ENCODE measurements at places on chromosomes 2 and 18.
A peak's percentile ranks its signal among the peaks of the same experiment; 100 is the strongest.

DNA sequence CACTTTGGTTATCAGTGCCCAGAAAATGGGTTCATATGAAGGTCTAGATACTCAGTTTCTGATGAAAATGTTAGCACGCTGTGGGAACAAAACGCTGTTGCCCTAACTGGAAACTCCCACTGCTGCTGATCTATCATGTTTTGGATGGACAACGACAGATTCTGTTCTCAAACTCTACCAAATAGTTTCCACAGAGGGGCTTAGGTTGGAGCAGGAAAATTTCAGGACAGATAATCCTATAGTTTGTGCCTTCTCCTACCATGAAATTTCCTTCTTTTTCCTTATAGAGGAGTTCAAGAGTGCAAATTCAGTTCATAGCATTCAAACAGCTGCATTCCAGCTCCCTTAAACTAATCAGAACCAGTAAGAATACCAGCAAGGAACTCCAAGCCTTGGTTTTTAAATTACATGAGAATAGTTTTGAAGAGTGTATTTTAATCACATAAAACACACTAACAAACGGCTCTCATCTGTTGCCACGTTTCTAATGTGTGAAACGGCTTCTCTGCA, 58.7 kb upstream of the RALBP1 start:
- DNase-seq: no peak

GRCh38 chr2:165436559-165436958, 32.9 kb upstream of the CSRNP3 start:
- no peak for DNase-seq

DNA sequence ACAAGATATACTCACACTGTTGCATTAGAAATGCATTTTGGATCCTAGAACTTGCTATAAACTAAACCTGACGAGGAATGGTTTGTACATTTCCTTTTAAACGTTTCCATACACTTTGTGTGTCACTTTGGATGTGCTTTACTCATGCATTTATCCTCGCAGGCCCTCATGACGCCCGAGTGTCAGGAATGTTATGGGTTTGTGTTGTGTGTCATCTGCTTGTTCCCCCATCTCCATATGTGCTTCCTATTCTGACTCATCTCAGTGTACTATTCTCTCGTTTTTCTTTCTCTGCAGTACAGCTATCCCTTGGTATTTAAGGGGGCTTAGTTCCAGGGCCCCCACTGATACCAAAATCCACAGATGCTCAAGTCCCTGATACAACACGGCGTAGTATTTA, 121.5 kb upstream of the RASGRP3 start:
- DNase-seq: peak; percentile 86

DNA sequence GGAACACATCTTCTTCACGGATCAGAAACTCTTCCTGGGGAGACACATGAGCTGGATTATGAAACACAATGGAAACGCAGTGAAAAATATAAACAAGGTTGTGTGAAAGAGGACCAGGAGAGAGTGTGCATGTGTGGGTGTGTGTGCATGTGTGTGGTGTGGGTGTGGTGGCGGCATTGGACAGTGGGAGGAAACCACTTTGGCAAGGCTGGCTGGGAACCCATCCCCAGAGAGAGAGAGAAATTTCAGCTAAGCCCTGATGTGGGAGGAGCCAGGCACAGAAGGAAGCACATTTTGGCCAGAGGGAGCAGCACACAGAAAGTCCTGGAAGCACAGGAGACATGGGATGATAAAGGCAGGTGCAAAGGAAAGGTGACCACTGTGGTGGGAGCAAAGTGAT, 147.6 kb upstream of the COPS8 start:
- no peak for DNase-seq

DNA sequence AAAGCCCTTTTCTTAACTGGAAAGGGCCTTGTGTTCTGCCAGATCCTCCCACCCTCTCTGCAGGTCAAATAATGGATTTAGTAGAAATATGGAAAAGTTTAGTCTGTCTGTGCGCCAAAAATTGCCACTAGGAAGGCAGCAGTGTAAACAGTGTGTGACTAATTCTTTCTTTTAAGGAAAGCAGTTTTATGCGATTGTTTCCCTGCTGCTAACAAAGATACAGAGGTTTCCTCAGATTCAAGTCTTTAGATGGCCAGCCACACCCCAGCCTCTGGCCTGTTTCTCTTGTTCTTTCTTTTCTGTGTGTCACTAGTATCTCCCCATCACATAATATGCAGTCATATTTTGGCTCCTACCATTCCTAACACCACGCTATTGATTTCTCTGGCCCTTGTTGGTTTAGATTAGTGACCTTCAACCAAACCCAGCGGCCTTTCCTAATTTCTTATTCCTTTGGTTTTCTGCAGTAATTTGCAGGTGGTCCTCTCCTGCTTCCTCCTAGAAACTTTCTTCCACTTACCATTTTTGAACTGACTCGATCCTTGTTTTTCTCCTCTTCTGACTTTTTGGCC, 157.4 kb downstream of the LTBP1 start:
- DNase-seq: peak; percentile 11

DNA sequence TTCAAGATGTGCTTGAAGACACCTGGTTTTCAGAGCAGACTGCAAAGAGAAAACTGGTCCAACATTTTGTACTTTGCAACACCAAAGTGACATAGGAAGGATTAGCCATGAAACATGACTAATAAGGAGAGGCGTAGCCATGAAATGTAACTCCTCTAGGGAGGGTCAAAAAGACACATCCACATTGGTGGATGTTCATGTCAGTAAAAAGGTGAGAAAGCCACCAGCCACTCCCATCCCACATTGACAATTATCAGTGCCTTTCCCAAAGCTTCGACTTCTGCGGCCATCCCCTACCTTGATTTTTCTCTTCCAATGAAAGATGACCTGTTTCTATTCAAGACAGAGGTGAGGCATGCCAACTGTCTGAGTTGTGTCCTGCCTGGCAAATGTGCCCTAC, 223.2 kb downstream of the ALK start:
- no peak for DNase-seq

GRCh38 chr2:226183550-226183949, 616.1 kb downstream of the IRS1 start:
- no peak for DNase-seq

GRCh38 chr18:3605486-3605952, 155.5 kb downstream of the TGIF1 start:
- DNase-seq: no peak

DNA sequence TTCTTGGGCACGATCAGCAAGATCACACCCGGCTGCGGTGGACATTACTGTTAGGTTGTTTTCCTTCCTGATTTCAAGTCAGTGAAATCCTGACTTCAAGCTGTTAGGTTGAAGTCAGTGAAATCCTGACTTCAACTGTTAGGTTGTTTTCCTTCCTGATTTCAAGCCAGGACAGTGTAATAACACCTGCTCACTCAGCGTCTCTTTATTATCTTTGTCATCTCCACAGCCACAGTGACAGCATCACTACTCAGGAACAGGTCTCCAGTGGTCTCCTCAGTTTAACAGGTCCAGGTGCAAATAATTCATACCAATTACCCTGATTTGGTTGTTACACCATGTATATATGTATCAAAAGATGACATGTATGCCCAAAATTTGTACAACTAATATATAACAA, 208.1 kb upstream of the REG3G start:
- DNase-seq: no peak

DNA sequence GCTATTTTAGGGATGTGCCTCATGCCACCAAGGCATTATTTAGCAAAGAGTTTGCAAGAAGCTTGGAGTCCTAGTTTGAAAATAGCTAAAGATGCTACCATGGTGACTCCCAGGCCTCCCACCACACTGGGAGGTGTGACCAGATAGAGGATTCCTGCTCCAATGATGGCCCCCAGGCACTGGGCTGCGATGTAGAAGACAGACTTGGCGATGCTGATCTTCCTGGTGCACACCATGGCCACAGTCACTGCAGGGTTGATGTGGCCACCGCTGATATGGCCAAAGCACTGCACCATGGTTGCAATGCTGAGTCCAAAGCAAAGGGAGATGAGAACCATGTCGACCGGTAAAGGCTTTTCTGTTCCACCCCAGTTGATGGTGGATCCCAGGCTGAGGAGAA, 3.4 kb downstream of the AQP4 start:
- DNase-seq: no peak

DNA sequence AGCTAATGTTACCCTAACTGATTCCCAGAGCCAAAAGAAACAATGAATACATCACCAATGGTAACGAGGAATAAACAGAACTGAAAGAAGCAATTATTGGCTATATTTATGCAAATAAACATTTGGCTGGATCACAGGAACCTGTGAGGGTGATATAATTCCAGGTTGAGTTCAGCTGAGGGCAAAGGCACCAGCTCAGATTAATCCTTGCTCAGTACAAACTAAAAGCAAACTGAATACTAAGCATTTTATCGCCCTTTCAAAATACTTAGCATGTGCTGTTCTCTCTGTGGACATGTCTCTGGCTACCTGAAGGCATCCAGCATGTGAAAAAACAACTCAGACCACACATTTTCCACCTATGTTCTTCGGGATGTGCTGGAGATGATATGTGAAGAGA, 791.7 kb downstream of the METTL4 start:
- DNase-seq: no peak

- DNase-seq: no peak
These were observed 6.3 kb downstream of the ANKRD53 start for GRCh38 chr2:70984576-70985282.

Measured in GM04504 (cell line).